T-helper 2 cell (primary cell): ENCODE measurements at places on chromosomes 2 and 18.

DNA sequence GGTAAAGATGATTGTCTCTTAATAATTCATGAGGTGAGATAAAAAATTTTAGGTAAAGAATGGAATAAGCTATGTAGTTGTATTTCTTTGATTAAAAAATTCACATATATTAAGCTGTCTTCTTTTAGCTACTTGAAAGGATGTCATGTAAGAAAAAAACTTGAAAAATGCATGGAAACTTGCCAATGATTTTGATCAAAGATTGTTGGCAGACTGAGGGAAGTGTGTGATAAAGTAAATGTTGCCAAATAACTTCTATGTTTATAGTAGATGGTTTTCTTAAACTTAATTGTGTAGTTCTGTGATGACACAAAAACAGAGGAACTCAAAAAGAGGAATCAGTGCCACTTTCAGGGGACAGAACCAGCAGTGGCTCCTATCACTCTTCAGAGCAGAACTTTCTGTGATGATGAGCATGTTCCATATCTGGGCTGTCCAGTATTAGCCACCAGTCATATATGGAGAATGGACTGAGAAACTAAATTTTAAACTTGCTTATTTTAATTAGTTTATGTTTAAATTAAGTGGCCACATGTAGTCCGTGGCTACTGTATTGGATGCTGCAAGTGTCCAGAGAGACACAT is 51.9 kb upstream of the SLC38A11 start:
- DNase-seq = no peak

- no peak for DNase-seq
Observed at GRCh38 chr2:236988690-236989624, 96.7 kb upstream of the COPS8 start.

DNA sequence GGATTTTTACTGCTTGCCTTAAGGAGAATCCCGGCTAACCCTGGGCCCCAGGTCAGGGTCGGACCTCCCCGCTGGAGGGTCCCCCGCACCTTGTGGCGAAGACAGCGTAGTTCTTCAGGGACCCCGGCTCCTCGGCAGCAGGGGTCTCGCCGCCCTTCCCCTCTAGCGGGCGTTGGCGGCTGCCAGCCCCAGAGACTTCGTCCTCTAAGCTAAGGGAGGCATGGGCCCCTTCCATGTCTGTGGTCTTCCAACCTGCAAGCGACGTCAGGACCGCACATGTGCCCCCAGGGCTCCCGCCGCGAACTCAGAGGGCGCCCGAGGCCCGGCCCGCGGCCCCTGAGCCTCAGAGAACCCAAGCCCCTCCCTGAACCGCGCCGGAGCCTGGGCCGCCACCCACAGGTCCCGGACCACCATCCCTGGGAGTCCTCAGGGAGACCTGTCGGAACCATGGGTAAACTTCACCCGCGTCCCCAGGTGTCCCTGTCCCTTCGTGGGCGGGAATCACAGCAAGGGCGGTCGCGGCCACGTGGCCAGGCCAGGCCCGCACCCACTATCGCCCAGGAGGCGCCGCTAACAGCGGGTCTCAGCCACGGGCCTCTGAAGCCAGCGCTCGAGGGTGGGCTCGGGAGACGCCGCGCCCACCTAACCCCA is 562 bp downstream of the ANKMY1 start:
- no peak for DNase-seq

DNA sequence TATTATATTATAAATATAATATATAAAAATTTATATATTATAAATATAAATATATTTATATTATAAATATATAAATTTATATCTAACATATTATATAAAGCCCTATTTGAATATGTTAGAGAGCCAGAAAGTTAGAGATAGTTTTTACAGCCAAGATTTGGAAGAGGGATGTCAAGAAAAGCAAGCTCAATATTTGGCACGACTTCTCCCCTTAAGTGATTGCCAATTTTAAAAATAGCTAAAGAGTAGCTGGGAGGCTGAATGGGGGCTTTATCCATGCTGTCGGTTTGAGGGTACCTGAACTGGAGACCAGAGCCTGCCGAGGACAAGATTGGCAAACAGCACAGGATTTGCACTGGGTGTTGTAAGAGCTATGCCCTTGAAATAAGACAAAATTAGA is 180.9 kb upstream of the GYPC start:
- no peak for DNase-seq

DNA sequence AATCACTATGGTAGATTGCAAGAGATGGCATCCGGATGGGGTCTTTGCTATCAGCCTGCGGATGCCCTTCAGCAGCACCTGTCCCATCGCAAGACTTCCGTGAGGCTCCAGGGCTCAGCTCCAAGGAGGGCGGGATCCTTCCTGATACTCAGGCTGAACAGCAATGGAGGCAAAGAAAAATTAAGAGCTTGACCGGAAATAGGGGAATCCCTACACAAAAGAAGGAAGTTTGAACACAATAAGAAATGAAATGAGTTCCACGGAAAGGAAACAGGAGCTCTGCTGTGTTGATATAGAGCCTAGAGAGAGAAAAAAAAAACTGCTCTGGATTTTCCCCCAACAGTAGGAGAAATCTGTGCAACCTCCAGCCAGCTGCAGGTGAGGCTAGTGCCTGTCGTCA is 91.9 kb downstream of the ARL4C start:
- DNase-seq = no peak

DNA sequence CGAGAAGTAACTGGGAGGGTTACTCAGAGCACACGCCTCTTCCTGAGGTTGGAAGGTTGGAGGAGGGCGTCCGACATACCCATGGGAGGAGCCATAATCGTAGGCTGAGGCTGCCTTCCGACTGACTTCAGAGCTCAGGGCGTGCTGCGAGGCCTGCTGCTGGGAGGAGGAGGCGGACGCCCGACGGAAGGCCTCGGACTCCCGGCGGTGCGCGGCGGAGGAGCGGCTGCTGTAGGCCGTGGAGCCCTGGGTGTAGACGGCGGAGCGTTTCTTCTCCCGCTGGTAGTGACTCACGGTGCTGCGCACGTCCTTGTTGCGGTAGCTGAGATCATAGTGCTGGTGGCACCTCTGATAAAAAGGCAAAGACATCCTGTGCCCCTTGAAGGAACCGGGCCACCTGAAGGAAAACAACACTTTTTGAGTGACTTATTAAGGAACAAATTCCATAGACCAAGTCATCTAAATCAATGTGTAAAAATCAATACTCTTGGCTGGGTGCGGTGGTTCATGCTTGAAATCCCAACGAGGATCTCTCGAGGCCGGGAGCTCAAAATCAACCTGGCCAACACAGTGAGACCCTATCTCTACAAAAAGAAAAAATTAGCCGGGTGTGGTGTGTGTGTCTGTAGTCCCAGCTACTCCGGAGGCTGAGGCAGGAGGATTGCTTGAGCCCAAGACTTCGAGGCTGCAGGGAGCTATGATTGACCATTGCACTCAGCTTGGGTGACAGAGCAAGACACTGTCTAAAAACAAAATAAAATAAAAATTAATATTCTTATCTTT is 4.7 kb downstream of the MYOM1 start:
- no peak for DNase-seq

DNA sequence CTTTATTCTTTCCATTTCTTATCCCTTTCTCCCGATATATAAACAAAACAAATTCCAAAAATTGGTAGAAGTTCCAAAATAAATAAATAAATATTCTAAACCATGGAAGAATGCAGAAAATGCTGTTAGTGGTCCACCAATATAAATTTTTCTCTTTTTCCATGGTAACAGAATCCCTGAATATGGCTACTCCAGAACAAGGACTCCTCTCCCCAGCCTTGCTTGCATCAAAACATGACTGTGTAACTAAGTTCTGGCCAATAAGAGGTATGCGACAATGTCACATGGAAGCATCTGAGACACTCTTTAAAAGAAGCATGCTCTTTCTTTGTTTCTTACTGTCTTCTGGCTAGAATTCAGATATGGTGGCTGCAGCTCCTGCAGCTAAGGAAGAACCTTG is 325.1 kb upstream of the TANK start:
- no peak for DNase-seq

GRCh38 chr2:6909431-6910385 is 7.5 kb upstream of the RNF144A start:
- DNase-seq = no peak

- DNase-seq = no peak
Observed at GRCh38 chr2:28470759-28471158, 25.1 kb upstream of the PLB1 start.

DNA sequence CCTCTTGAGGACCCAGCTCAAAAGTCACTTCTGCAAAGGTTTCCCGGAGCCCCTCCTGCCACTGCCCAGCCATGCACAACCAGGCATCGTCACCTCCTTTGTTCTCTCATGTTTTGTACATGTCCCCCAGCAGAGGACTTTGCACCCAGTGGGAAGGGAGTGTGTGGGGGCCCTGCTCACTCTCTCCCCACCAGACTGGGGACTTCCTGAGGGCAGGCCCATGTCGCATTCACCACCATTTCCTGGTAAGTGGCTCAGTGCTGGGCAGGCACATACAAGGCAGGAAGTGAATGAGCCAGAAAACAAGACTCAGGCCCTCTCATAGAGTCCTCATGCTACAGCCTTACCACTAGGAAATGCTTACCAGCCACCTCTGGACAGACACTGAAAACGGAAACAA is 18.9 kb downstream of the MRPL35 start:
- no peak for DNase-seq

DNA sequence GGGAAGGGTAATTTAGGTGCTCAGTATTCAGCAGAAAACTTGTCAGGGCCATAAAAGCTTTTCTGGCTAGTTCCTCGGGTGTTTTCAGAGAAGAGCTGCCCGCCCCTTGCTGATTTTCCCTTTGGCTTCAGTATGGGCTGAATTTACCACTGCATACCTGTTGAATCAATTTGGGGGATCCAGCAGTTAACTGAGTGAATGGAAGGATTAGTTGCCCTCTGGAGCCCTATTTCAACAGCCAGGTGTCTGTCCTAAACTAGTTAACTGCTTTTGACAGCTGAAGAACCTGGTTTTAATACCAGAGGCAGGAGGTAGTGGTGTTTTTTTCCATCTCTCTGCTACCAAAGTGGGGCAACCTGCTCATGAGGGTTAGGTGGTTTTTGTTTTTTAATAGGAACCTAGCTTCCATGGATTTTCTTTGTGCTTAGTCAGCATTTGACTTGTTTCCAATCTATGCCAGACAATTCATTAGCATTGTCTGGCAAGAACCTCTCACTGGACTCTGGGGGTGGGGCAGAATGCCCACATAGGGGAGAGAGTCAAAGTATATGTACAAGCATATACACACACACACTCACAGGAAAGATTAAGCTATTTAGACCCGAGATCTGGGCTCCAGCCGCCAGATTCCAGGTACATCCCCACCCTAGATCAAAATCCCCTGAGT is 166.5 kb upstream of the SIX3 start:
- DNase-seq = no peak

DNA sequence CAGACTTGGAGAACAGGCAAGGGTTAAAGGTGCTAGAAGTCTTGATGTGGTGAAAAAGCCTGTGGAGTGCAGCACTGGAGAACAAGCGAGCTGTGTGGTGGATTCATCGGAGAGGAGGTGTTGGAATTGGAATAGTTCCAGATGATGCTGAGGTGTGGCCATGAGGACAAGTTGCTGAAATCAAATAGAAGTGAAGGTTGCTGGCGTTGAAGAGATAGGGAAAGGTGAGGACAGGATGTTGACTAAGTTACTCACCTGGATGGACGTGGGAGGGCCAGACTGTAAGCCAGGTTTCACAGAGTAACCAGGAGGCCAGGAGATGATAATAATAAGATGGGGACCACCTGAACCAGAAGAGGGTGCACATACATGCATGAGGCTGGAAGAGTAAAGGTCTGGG is 173.4 kb downstream of the DIS3L2 start:
- no peak for DNase-seq

- DNase-seq = no peak
Observed at GRCh38 chr18:36127836-36128529, 1.2 kb downstream of the SLC39A6 start.

GRCh38 chr2:197073270-197073669 is 146.8 kb upstream of the PGAP1 start:
- no peak for DNase-seq

GRCh38 chr2:100266126-100266525 is 56.2 kb downstream of the LONRF2 start:
- no peak for DNase-seq

- DNase-seq = no peak
Observed at GRCh38 chr2:106575955-106576354, 88.8 kb downstream of the CD8B2 start.

DNA sequence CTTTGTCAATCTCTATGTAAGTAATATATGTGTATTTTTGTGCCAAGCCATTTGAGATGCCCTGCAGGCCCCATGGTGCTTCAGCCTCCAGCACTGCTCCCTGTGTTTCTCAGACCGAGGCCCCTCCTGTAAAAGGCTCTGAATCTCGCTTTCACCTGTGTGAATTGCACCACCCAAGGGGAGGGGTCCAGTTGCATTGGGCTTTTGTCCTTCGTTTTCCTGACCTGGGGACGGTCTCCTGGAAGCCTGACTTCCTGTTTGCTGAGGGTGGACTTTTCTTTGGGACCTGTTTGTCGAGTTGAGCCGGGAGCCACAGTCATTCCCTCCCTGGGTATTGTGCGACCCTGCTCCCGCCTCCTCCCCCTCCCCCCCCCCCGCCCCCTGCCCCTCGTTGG is 48.9 kb downstream of the AGAP1 start:
- DNase-seq = no peak

DNA sequence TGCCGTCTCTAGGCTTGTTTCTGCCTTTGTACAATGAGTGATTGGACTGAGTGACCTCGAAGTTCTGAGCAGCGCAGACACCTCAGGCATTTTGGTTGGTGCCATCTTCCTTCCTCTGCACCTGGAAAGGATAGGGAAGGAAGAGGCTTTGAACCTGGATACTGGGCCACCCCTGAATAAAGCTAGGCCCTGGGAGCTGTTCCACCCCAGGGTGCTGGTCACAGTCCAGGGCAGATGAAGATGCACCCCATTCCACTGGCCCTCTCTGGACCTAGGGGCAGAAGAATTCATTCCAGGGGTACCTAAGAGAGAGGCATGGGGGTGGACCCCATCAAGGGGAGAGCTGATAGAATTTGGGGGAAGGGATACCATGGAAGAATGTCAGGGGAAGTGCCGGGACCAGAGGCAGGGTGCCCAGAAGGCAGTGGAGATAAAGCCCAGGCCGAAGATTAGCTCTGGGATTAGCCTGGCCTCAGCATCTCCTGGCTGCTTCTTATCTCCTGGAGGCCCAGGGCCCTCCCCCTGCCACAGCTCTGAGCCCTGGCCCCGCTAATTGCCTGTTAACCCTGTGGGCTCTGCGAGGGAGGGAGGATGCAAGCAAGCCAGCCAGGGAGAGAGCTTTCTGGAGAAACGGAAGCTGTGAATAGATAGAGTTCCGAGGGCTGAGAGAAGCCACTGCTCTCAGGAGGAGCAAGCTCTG is 11.4 kb downstream of the ASIC4 start:
- DNase-seq = no peak

GRCh38 chr2:197821550-197822289 is 17.3 kb downstream of the PLCL1 start:
- DNase-seq = no peak

DNA sequence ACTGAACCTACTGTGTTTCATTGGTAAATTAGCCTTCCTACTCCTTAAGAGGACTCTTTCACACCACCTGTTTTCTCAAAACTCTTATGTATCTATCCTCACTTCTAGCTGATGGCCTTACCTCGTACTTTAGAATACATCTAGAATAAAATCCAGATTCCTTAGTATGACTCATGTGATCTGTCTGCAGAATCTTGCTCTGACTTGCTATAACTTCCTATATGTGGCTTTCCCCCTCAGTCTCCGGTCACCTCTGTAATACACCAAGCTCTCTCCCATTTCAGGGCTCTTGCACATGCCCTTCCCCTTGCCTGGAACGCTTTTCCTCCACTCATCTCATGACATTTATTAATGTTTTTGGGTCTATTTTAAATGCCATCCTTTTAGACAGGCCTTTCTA is 95.6 kb upstream of the LHCGR start:
- no peak for DNase-seq
